Smooth muscle cell of the umbilical artery (primary cell): ENCODE measurements at places on chromosomes 7 and 10. TPM values are rescaled to one million over a fixed set of nuclear protein-coding genes. Genes with fewer than 3 reads are reported as not detected.

MAT1A gene
- total RNA-seq, result not detected in 2 replicates

NEUROD6 gene
- total RNA-seq, result not detected in 2 replicates

GTF2IRD2 gene
- 4.5 and 4.9 TPM in 2 replicates for total RNA-seq

SPDYE3 gene
- total RNA-seq, result not detected in 2 replicates
